Calu3 (cell line): ENCODE measurements at places on chromosomes 5 and 9.
A peak's percentile ranks its signal among the peaks of the same experiment; 100 is the strongest.

GRCh38 chr5:139839232-139839815, 43.7 kb downstream of the PSD2 start:
- no peak for DNase-seq

DNA sequence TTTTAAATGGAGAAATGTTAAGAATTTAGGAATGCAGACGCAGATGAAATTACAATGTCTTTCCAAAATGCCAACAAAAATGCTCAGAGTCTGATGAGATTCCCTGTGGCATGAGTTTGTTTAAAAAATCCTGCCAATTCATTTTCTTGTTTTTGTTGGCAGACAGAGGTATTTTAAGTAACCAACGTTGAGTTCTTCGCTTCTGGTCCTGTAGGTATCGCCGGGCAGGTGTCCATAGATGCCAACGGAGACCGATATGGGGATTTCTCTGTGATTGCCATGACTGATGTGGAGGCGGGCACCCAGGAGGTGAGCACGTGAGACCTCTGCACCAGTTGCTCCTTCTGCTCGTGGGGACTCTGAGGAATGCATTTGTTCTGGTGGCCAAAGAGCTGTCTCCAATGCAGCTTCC, 69.4 kb downstream of the NPR3 start:
- DNase-seq: no peak

GRCh38 chr5:142831009-142831383, 60.8 kb downstream of the ARHGAP26 start:
- no peak for DNase-seq

GRCh38 chr9:115191667-115192066, 73.7 kb upstream of the TNC start:
- no peak for DNase-seq

DNA sequence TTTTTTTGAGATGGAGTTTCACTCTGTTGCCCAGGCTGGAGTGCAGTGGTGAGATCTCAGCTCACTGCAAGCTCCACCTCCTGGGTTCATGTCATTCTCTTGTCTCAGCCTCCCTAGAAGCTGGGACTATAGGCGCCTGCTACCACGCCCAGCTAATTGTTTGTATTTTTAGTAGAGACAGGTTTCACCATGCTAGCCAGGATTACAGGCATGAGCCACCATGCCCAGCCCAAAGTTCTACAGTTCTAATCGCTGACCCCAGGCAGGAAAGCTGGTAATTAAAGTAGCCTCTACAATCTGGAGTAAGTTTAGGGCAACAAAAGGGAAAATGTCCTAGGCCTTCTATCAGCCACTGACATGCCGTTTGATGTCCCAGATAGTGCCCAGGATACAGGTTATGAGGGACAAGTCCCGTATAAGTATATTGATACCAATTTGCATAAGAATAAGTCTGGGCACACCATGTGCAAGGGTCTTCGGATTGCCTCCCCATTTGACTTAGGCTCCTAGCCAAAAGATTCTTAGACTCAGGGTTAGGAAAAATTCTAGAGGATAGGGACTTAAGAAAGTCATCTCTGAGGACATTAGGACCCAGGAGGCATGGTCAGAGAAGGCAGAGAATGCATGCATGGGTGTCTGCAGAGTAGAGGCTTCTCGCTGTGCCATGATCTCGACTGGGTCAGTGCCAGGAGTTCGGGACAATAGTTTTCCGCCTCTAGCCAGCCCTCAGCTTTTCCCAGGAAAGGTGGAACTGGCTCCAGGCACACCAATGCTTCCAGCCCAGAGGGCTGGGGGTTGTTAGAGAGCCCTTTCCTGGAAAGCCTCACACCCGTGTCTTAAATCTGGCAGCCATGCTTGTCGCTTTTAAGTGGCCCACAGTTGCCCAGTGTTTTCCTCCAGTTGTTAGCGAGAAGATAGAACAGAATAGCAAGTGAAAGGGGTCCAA, 1111.1 kb downstream of the TAF11L14 start:
- DNase-seq: peak; percentile 18
